ENCODE measurements at places on chromosomes 2 and 18.

GRCh38 chr2:39642051-39642718 lies 23.5 kb upstream of the TMEM178A start:
- DNase-seq: peak; percentile 78

- no peak for DNase-seq
These were observed 21.7 kb upstream of the HNRNPA3 start for GRCh38 chr2:177190941-177191340.

GRCh38 chr2:223297788-223298187 lies 245.8 kb downstream of the KCNE4 start:
- DNase-seq: peak; percentile 39

DNA sequence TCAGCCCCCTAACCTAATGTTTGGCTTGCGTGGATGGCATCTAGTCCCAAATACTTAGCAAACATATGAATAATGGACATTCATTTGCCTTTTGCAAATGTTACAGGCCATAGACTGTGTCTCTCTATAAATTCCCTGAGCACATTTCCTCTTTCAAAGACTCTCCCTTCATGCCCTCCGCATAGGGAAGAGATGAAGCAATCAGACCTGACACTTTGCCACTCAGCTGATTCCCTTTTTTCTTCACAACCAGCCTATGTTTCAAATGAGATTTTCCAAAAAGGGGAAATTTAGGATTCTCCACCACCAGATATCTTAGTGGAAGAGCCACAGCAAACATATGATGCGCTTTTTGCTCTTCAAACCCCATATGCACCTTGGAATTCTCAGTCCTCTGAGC lies 453.7 kb downstream of the STK39 start:
- no peak for DNase-seq

GRCh38 chr18:22032392-22032961 lies 136.9 kb upstream of the GATA6 start:
- DNase-seq: peak; percentile 99

DNA sequence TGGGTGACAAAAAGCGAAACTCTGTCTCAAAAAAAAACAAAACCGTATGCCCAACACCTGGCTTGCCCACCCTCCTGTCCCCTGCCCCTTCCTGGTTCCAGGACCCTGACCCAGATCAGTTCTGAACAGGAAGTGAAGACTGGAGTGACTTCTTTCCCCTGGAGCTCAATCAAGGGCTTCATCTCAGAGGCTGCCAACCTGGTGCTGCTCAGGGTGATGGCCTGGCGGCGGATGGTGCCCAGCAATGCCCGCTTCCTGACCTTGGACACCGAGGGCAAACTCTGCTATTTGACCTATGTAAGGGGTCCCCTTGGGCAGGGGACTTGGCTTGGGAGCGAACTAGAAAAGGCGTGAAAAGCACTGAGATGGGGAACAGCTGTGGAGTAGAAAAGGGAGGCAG lies 5.9 kb downstream of the CATIP start:
- DNase-seq: no peak

- DNase-seq: no peak
These were observed 75.3 kb downstream of the INHBB start for GRCh38 chr2:120421126-120421829.

GRCh38 chr2:25557179-25558036 lies 116.0 kb downstream of the DTNB start:
- DNase-seq: no peak
